ENCODE measurements at places on chromosomes 12 and 14. TPM values are rescaled to one million over a fixed set of nuclear protein-coding genes. Genes with fewer than 3 reads are reported as not detected.

Gene PRB2
- polyA plus RNA-seq, result not detected

Gene IL26
- polyA plus RNA-seq, result 0.54 TPM

GRCh38 chr12:119157978-119158377 is 20.8 kb upstream of the HSPB8 start:
- DNase-seq, result no peak

DNA sequence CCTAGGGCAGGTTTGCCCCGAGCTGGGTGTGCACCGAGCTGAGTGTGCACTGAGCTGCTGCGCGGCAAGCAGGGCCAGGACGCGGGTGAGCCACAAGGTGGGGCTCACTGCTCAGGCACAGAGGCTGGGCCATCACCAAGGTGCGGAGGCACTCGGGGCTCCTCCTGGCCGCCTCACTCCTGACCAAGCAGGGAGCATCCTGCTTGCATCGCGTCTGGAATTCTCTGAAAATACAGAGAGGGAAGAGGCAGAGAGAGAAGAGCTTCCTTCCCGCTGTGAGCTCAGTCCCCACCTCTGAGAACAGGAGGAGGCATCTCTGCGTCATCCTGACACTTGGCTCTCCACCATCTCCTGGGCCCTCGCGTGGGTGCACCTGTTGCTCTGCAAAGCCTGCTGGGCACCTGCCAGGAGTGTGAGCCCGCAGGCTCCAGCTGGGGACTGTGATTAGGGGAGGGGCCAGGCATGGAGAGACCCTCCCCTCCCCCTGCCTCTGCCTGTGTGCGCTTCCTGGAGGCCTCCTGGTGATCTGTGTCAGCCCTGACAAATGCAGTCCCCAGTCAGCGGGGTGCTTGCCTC is 116.3 kb downstream of the GLT1D1 start:
- no peak for DNase-seq

Measured in naive thymus-derived CD8-positive, alpha-beta T cell (primary cell).